ENCODE measurements at places on chromosomes 2 and 18.

GRCh38 chr2:27843992-27844391, 46.2 kb downstream of the RBKS start:
- no peak for DNase-seq

- DNase-seq: no peak
Measured at GRCh38 chr2:85669549-85669948, 1.6 kb upstream of the SFTPB start.

GRCh38 chr2:111100087-111100764, 20.5 kb upstream of the BCL2L11 start:
- no peak for DNase-seq

DNA sequence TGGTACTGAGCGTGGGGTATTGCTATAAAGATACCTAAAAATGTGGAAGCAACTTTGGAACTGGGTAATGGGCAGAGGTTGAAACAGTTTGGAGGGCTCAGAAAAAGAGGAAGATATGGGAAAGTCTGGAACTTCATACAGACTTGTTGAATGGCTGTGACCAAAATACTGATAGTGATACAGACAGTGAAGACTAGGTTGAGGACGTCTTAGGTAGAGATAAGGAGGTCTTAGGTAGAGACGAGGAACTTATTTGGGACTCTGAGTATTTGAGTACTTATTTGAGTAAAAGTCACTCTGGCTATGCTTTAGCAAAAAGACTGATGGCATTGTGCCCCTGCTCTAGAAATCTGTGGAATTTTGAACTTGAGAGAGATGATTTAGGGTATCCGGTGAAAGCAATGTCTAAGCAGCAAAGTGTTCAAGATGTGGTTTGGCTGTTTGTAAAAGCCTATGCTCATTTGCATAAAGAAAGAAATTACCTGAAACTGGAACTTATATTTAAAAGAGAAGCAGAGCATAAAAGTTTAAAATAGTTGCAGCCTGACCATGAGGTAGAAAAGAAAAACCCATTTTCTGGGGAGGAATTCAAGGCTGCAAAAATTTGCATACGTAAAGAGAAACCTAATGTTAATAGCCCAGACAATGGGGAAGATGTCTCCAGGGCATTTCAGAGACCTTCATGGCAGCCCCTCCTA, 219.6 kb downstream of the PDE1A start:
- no peak for DNase-seq

DNA sequence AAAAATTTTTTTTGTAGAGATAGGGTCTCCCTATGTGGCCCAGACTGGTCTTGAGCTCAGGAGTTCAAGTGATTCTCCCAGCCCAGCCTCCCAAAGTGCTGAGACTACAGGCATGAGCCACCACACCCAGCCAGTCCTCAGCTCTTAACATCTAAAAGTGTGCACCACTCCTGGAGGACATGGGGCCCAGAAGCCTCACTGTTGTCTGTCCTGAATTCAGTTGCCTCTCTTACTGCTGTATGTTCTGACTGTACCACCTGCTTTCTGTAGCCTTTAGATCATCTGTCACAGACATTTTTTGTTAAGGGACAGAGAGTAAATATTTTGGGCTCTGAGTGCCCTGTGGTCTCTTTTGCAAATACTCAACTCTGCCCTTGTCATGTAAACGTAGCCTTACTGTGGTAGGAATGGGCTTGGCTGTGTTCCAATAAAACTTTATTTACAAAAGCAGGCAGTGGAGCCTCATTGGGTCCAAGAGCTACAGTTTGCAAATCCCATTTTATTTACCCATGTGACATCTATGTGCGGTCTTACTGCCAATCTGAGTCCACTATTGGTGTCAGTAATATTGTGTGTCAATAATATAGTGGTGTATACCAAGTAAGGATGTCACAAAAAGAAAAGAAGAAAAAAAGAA, 38.1 kb downstream of the TMEM37 start:
- no peak for DNase-seq

DNA sequence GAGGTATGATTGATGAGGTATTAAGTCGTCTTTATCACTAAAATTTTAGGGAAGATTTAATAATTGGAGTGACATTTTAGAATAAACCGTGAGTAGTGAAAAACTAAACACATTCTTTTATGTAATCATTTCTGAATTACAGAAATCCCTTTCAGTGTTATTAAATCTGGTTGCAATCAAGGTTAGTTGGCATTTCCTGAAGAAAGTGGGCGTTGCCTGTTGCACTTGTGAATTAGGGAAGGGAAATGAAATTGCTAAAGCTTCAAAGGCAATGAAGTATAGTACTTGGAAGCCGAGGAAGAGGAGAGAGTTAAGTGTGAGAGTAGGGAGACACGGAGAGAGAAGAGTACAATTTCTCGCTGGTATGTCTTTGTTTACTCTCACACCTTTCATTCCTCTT, 274.5 kb downstream of the SLC8A1 start:
- no peak for DNase-seq

DNA sequence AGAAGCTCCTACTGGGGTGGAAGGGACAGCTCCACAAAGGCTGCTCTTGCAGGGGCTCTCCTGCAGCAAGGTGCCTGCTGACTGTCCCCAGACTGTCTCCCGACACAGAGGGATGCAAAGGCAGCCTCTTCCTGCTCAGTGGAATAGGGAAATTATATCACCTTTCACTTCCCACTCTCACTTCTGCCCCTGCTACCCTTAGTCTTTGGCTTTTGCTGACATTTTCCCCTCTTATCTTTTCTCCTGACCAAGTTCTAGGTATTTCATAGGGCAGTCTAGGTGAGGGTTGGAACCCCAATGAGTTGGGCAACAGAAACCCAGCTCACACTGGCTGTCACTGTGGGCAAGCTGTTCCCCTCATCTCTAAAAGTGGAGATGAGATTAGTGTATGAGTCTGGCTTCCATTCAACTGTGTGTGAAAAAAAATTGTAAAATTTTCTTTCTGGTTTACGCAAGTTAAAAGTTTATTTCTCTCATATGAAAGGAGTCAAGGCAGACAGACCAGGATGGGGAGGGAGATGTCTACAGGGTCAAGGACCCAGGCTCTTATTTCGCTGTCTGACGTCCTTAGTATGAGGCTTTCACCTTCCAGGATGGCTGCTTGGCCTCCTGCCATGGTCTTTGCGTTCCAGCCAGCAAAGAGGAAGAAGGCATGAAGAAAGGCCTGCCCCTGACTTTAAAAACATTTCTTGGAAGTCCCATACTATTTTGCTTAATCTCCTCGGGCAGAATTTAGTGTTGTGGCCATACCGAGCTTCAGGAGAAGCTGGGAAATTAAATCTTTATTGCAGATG, 7.5 kb upstream of the MOCOS start:
- DNase-seq: no peak

DNA sequence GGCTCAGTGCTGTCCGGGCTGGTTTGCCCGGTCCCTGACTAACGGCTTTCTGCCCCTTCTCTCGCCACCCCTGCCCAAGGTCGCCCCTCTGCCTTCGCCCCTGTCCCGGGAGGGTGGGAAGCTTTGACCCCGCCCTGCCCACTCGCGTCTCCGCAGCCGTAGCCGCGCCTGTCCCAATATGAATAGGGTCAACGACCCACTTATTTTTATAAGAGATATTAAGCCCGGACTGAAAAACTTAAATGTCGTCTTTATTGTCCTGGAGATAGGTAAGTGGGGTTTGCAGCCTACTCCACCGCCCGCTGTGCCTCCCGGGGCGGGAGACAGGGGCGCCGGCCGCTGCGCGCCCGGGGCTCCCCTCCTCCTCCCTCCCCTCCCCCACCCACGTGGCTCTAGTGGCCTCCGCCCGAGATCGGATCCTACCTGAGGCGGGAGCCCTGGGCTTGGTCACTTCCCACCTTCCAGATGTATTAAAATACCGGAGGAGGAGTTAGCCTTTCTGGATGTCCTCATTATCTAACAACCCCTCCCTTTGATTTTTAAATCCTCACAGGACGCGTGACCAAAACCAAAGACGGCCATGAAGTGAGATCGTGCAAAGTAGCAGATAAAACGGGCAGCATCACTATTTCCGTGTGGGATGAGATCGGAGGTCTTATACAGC, 633 bp downstream of the NABP1 start:
- peak; percentile 66 for DNase-seq

- no peak for DNase-seq
Measured at GRCh38 chr2:59654710-59655109, 898.7 kb downstream of the BCL11A start.

DNA sequence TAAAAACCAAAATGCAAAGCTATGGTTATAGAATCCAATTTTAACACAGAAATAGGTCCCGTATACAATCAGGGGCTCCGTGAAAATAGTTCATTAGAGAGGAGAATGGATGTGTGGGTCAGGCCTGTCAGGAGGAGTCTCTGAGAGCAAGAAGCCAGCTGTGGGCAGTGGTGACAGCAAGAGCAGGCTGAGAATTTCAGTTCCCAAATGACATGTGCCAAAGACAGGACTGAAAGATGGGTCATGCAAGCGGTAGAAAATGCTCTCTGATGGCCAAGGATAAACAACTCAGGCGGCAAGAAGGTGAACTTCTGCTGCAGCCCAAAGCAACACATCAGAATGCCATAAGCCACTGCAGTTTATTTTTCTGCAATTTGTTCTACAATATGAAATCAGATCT, 100.4 kb downstream of the CCDC141 start:
- no peak for DNase-seq

GRCh38 chr2:237042101-237042500, 43.6 kb upstream of the COPS8 start:
- no peak for DNase-seq

DNA sequence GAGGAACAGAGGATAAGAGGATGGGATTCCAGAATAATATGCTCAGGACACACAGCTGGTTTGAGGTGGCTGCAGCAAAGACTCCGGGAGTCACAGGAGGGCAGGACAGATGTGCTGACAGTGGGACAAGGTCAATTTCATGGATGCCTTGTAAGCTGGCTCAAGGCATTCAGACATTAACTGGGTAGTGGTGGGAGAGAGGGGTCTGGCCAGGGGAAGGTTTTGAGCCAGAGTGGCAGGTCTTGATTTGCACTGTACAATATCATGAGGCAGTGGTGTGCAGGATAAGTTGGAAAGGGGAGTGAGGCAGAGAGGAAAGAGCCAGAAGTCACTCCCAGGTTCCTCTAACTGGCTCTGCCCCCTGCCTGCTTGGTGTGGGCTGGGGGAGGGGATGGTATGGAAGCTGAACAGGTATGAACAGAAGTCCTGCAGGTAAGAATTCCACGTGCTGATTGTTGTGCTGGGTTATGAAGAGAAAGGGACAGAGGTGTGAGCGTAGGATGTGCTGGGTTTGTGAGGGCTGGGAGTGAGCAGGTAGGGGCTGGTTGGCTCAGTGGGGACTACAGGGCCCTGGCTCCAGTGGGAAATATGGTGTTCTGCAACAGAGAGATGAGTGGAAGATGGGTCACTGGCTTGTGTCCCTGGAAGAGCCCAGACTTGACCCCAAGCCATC, 141.7 kb upstream of the COPS8 start:
- no peak for DNase-seq

DNA sequence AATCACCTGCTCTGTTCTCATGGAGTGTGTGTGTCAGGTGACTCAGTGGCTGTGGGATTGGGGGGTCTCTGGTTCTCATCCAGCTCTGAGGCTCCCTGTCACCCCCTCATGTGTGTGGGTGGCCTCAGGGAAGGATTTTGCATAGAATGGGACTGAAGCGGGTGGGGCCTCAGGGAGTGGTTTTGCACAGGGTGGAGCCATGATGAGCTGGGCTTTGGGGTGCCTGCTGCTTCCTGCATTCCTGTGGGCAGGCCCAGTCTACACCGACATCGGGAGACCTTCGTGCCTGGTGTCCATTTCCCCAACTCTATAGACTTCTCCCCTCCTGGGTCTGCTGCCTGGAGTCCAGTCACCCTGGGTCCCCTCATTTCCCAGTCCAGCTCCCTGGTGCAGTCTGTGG, 59.7 kb downstream of the VAPA start:
- DNase-seq: no peak

- DNase-seq: no peak
Measured at GRCh38 chr2:168555283-168555682, 99.2 kb downstream of the CERS6 start.

DNA sequence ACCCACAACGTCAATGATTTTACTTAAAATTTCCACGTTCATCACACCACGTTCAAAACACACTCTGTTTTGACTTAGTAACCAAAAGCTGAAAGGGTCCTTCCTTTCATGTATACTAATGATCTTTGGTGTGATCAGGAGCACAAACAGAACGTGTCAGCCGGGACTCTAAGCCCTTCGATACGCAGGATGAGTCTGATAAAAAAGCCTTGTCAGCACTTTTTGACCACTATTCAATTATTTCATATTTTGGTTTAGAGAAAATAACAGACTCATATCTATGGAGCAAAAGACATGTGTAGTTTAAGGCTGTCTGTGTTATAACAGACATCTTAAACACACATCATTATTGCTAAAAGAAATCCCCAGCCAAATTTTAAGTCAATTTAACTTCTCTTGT, 345.3 kb downstream of the ZNF516 start:
- DNase-seq: no peak
